ENCODE measurements at places on chromosomes 12 and 14.
A peak's percentile ranks its signal among the peaks of the same experiment; 100 is the strongest.

- DNase-seq = no peak
These were observed 135.9 kb upstream of the ATP2B1 start for GRCh38 chr12:89844539-89844938.

DNA sequence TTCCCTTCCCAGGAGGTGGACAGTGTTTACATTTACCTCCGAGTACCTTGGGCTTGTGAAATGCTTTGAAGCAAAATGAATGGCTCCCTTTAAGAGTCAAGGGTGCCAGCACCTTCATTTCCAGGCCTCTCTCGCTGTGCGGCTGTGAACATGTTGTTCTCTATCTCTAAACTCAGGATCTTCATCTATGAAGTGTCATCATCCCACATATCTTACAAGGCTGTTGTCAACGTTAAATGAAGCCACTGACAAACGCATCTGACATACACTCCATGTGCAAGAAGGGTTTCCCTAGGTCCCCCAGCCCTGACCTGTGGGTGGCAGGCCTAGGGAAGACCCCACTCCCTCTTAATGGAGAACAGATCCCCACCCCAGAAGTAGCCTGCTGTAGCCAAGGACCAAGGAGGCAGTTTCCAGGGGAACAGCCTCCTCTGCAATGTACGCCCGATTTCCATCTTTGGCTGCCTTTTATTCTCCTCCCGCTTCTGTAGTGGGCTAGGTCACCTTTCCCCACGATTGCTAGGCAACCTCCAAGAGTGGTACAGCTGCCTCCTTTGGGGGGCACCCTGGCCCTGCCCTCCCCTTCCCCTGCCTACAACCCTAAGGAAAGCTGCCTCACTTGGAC, 7.6 kb downstream of the ACTN1 start:
- no peak for DNase-seq

DNA sequence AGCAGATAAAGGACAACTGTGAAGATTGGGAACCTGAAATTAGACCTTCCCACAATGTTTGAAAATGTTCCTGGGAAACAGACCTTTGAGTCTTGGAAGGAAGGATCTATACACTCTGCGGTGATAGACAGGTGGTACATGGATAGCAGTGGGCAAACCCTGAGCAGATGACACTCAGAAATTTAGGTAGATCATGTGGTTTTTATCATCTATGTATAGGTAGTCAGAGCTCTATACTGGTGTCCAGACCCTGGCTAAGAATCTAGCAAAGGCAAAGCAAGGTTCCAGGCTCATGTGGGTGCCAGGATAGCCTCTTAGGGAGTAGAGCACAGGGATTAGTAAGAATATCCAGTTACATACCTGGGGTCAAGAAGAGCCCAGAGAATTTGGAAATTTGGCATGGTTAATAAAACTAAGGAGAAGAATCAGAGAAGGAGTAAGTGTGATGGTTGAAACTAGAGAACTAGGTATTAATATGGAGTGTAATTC, 331.2 kb upstream of the FBXO33 start:
- no peak for DNase-seq

- peak; percentile 45 for DNase-seq
These were observed 7.8 kb upstream of the DTD2 start for GRCh38 chr14:31465111-31465510.

DNA sequence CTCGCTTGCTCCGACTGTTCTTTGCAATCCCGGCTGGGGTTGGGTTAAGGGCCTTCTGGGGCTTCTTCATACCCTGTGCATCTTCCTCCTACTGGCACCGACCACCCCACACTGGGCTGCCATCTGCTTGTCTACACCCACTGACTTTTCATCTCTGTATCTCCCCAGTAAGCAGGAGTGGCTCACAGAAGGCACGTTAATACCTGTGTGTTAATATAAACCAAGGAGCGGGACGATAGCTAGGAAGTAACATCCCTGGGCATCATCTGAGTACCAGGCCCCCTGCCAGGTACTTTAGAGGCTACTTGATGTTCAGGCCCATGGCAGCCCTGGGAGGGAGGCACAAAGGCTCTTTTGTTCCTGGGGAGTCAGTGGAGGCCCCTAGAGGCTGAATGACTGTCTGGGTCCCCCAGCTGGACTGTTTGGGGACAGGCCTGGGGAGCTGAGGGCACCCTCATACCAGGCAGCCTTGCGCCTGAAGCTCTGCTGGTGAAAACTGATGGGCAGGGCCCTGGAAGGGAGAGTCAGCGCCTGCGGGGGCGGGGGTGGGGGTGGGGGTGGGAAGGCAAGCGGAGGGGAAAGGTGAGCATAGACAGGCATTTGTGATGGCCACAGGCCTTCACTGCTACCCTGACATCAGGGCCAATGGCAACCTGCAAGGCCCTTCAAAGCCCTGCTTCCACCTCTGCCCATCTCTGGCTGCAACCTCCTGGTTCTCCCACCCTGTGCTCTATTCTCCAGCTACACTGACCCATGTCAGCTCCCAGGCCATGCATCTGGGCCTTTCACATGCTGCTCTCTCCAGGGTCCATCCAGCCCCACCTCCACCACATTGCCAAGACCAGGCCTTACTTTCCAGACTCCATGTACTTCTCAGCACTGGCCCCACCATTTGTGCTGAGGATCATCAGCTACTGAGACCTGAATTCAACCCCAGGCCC, 34.2 kb upstream of the DEGS2 start:
- no peak for DNase-seq

GRCh38 chr12:59499774-59500173, 96.1 kb upstream of the SLC16A7 start:
- no peak for DNase-seq
